ENCODE measurements at places on chromosomes 2 and 18.

GRCh38 chr2:120915670-120916069, 180.0 kb downstream of the GLI2 start:
- peak; percentile 37 for DNase-seq

GRCh38 chr2:65396348-65397026, 35.9 kb downstream of the SPRED2 start:
- peak; percentile 57 for DNase-seq

GRCh38 chr2:6054161-6054671, 362.0 kb downstream of the SOX11 start:
- no peak for DNase-seq

DNA sequence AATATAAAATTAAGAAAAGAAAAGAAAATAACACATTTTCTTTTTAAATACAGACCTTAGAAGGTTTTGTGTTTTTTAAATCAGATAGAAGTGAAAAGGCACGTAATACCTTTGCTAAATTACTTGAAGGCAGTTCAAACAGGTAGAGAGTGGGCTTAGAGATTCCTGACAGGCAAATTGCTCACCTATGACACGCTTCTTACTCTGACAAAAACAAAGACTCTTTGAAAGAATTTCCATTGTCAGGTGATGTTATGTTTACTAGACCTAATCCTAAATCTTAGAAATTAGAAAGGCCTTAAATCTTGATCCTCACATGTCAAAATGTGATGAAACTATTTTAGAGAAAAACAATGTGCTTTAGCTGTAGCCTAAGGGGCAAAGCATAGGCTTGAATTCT, 522.9 kb downstream of the SOX11 start:
- DNase-seq: no peak

DNA sequence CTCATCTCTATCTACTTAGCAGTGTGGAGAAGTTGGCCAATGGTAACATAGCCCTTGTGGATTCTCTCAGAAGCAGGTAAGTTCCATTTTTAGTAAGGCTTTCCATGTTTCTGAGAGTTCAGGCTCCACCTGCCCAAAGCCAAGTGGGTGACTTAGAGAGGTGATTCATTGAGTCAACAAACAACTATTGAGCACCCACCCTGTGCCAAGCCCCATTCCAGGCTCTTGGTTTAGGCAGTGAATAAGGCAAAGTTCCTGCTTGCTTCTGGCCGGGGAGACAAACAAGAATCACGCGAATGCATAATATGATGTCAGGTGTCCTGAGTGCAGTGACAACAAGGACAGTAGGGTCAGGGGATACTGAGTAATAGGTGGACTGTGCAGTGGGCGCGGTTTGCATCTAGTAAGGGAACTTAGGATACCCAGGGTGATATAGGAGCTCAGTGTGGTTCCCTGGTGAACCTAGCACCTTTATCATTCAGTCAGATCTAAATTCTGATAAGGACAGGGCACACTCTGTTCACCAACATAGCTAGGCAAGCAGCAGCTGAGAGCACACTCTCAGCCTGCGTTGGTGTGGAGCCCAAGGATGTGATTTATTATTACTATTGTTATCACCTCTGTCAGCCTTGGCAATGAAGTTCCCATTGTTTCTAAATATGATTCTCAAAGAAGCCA, 31.7 kb upstream of the KCTD1 start:
- no peak for DNase-seq

GRCh38 chr18:12851716-12852115, 32.3 kb downstream of the PTPN2 start:
- DNase-seq: peak; percentile 57

DNA sequence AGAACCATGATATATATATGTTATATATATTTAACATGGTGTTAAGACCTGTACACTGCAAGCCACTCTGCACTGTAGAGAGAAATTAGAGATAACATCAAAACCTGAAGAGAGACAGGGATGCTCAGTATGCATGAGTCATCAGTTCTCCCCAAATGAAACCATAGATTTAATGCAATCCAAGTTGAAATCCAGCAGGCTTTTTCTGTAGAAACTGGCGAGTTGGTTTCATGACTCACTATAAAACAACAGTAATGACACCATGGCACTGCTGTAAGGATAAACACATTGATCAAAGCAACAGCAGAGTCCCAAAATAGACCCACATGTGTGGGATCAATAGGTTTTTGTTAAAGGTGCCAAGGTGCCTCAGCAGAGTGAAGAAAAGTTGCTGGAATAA, 65.8 kb downstream of the RTP5 start:
- DNase-seq: peak; percentile 75

DNA sequence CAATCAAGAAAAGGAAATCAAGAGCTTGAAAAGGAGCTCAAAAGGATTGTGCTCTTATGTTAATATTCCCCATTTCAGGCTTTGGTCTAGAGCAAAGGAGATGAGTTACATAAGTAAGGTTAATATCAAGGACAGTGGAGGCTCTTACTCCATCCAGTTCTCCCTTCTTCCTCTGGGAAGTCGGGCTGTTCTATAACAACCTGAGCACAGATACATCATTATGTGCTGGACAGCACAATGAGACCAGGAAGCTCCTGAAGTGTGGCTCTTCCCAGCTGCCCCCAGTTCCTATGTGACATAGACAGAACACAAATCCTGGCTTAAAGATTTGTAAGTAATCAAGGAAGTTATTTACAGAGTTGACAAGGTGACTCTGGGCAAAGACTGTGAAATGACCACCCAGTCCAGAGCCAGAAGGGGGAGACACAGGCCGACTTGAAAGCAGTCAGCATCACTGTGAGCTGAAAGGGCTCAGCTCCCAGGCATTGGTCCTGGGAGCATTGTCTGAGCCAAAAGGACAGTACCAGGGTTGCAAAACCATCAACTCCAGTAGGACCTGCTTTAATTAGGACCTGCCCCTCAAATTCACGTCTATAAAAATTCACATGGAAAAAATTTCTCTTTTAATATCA, 917.6 kb upstream of the ACVR2A start:
- DNase-seq: peak; percentile 31

- DNase-seq: no peak
Observed at GRCh38 chr18:21830532-21830931, 89.9 kb downstream of the MIB1 start.

DNA sequence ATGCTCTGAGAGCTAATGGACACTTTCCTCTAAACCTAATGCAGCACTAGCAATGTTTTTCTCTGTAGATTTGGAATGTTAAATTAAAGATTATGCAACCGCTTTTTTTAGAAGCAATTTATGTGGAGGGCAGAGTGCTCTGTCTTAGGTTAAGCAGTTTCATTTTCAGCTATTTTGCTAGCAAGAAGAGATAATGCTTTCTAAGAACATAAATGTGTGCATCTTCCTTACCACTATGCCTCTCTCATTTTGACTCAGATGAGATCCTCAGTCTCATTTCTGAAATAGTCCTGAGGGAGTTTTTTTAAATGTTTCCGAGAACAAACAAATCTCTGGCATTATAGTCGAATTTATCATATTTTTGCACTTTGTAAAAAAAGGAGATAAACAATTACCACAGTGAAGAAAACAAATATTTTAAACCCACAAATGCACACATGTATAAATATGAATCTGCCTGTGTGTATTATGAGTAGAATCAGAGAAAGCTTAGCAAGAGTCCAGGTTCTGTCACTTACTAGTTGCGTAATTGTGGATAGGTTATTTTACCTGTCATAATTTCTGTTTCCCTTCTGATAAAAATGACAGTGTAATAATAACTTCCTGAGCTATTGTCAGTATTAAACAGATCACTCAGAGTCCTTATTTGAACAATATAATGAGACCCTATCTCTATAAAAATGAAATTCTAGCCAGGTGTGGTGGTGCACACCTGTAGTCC, 207.7 kb upstream of the CRIM1 start:
- DNase-seq: no peak

- DNase-seq: no peak
Observed at GRCh38 chr2:233334915-233335314, 19.4 kb upstream of the DGKD start.

DNA sequence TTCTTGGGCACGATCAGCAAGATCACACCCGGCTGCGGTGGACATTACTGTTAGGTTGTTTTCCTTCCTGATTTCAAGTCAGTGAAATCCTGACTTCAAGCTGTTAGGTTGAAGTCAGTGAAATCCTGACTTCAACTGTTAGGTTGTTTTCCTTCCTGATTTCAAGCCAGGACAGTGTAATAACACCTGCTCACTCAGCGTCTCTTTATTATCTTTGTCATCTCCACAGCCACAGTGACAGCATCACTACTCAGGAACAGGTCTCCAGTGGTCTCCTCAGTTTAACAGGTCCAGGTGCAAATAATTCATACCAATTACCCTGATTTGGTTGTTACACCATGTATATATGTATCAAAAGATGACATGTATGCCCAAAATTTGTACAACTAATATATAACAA, 208.1 kb upstream of the REG3G start:
- no peak for DNase-seq

DNA sequence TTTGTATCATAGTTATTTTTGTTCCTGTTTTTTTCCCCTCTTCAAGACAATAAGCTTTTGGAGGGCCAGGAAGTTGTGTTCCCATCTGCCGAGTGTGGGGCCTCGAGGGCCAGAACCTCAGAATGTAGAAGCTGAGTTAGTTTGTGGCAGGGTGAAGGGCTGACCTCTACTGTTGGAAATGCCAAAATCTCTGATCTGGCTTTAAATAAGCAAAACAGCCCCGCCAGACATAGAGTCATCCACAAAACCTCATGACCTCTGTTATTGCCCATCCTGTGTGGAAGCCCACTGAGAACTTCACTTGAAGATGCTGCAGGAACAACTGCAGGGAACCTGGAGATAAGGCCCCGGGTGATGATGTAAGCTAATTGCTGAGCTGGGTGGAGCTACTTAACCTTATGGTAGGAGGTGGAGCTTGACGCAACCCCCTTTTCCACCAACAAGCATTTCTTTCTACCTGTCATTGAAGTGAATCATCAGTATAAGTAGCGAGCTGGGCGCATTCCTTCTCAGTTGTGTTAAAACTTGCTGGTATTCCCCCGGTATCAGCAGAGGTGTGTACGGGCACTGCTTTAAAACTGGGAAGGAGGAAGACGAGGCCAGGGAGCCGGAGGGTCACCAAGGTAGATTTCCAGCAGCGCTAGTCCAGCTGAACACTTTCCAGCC, 177.2 kb downstream of the NEDD4L start:
- peak; percentile 53 for DNase-seq

GRCh38 chr2:234490271-234491091, 6.4 kb downstream of the ARL4C start:
- DNase-seq: no peak

DNA sequence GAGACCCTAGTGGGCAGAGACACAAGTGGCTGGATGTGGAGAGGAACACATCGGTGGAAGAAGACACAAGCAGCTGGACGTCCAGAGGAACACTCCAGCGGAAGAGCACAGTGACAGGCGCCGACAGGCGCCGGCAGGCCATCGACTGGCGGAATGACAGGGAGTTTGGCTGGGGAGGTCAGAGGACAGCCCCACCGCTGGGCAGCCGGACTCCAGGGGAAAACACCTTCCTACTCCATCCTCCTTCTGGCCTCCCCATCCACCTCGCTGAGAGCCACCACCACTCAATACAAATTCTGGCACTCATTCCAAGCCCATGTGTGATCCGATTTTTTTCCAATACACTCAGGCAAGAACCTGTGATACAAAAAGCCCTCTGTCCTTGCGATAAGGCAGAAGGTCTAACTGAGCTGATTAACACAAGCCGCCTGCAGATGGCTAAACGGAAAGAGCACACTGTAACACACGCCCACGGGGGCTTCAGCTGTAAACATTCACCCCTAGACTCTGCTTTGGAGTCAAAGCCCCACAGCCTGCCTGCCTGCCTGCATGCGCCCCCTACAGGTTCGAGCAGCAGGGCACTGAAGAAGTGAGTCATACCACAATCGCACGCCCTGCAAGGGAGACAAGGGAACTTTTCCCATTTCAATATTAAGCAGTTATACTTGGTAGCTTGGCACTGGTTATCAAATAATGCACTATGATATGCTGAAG, 50.2 kb upstream of the LRP1B start:
- peak; percentile 12 for DNase-seq

DNA sequence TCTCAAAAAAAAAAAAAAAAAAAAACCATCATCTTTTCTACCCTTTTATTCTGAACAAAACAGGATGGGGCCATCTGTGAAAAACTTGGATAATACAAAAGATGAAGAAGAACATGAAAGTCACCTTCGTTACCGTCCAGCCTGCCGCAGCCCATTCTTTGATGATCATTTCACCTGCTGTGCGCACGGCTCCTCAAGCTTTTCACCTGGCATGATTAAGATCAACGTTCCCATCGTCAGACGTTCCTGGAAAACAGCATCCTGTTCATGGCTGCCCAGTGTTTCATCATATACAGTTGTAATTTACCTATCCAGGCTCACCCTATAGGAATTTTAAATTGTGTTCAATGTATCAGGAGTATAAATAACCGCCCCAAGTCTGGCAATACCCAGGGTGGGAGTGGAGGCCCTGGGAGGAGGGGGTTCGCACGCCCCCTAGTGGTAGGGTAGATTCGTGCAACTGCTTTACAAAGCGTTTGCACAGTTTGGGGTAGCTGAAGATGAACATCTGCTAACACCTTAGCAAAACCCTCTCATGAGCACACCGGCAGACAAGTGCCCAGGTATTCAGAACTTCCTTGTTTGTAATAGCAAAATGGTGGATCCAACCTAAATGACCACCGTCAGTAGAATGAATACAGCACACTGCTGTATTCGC, 49.0 kb upstream of the GLI2 start:
- no peak for DNase-seq

DNA sequence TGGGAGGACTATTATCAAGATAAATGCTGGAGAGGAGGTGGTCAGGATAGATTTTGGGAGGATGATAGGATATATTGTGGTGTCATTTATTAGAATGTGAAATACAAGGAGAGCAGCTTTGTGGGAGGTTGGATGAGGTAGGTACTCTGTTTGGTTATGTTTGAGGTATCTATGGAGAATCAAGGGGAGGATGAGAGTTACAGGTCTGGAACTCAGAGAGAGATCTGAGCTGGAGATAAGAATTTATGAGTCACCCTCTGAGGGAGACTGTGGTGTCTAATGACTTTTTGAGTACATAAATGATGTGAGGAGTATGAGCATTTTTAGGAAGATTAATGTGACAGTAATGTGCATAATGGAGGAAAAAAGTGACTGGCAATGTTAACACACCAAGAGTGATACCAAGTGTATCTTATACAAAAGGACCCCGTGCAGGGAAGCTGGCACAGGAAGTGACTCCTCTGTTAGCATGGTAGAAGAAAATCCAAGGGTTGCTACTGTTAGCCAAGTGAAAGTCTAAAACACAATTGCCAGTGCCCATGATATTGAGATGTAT, 48.2 kb downstream of the CRIM1 start:
- DNase-seq: peak; percentile 84

- DNase-seq: no peak
Observed at GRCh38 chr2:161564906-161565305, 59.3 kb upstream of the SLC4A10 start.

- no peak for DNase-seq
Observed at GRCh38 chr2:158635961-158636601, 159.0 kb upstream of the DAPL1 start.

Data from IMR-90 (cell line).